T-helper 2 cell treated with Interferon-gamma antibody and Interleukin-4, amounts not matched to agents 100 ng/mL and 5 ng/mL, for 36 hours (primary cell): ENCODE measurements at places on chromosomes 5 and 9. TPM values are rescaled to one million over a fixed set of nuclear protein-coding genes. Genes with fewer than 3 reads are reported as not detected.

The MLLT3 gene
- 34.6 and 36.5 TPM in 2 replicates for total RNA-seq

The SLC22A5 gene
- total RNA-seq, result 3.4 and 4.8 TPM in 2 replicates

The TMEM215 gene
- not detected in 2 replicates for total RNA-seq

The DNAH5 gene
- not detected in 2 replicates for total RNA-seq

The PHF24 gene
- total RNA-seq, result not detected in 2 replicates

The TMC1 gene
- total RNA-seq, result not detected in 2 replicates
